ENCODE measurements at places on chromosomes 2 and 18.

- DNase-seq, result no peak
These were observed 83.9 kb downstream of the AAK1 start for GRCh38 chr2:69559442-69560146.

GRCh38 chr2:181656450-181657291, at the start of gene CERKL:
TSS of gene CERKL (minus strand) at chr2:181657105. CDS start at chr2:181657006, 99 bp downstream.
- peak; percentile 50 for DNase-seq

DNA sequence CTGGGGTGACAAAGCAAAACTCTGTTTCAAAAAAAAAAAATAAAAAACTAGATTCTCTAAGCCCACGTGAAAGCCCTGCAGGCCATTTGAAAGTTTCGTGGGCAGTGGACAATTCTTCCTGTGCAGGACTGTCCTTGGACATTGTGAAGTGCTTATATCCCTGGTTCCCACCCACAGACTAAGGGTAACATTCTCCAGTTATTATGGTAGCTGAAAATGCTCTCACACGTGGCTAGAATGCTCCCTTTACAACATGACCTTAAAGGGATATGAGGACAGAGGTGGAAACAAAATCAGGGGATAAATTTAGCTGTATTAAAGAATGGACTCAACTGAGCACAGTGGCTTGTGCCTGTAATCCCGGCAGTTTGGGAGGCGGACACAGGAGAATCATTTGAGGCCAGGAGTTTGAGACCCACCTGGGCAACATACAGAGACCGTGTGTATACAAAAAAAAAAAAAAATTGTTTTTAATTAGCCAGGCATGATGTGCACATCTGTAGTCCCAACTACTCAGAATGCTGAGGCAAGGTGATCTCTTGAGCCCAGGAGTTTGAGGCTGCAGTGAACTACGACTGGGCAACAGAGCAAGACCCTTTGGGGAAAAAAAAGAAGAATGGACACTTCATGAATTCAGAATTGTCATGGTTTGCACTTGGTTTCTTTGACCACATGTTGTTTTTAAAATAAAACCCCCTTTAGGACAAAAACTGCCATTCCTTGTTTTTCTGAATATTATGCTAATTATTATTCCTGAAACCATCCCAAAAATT, 167.9 kb downstream of the MGAT5 start:
- DNase-seq, result no peak

GRCh38 chr2:111689941-111690340, 194.1 kb downstream of the ANAPC1 start:
- no peak for DNase-seq

- DNase-seq, result no peak
These were observed 450.1 kb downstream of the SLC4A3 start for GRCh38 chr2:220077488-220077887.

DNA sequence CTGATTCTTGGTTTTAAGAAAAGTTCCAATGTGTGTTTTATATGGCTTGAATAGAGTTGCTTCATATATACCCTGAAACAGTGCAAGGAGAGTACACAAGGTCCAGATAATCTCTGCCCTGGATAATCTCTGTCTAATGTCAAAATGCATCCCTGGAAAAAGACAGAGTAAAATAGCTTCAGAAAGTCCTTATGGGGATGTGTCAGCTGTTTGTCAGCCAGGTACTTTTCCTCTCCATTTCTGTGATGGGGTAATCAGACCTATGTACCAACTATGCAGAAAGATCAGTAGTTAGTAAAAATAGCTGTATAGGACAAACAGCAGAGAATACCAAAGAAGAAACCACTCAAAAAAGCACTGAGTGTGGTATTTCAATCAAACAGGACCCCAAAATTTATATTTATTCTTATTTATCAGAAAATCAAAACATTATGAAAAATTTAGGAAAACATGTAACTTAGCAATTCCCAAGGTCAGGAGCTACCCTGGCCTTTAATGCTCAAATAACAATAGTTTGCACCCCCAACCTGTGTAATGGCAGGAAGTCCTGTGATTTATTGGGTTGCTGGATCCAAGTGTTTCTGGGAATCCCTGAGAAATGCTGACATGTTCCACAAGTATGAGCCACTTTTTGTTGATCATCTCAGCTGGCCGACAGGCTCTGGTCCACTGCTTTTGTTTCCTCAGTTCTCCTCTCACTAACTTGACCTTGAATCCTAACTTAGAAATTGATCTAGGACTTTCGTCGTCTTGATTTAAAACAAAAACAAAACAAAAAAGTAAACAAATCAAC, 69.6 kb downstream of the MDH1 start:
- DNase-seq, result no peak

DNA sequence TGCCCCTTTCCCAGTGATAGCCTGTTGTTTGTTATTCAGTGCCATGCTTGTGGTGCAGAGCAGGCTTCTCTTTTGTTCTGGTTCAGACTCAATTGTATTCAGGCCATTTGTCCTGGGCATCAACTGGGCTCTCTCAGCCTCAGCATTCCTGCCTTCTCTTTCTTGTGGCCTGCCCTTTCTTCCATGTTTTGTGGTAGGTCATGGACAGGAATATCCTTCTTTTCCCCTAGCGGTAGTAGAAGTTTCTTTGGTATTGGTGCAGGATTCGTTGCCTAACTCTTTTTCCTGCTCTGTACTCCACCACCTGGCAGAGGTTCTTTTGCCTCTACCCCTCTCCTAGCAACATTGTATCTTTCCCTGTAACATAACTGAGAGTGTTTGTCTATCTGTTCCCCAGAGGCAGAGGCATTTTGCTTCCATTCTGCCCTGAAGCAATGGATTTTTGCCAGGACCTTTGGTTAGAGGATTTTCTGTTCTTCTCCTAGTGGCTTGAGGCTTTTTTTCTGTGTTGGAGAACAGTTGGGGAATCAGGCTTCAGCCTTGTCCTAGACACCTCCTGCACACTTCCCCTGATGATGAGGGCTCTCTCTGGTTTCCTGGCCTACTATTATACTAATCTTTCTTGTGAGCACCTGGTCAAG, 68.5 kb downstream of the NCOA1 start:
- DNase-seq, result no peak

GRCh38 chr2:236711440-236711839, 141.8 kb downstream of the ACKR3 start:
- no peak for DNase-seq

DNA sequence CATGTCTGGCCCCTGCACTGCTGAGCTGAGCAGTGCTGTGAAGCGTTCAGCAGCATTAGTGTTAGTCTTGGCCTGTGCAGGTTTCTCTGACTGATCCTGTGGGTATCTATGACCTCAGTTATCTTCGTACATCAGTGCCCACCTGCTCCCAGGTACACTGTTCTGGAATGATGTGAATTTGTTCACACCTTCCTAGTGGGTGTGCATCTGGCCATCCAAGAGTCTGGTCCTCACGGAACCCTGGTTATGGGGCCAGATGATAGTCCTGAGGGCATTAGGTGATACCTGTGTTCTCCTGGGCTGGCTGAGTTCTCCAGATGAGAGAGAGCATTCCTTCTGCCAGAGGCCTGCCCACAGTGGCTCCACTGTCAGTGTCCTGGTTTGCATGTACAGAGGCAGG, 57.2 kb downstream of the INPP4A start:
- no peak for DNase-seq

DNA sequence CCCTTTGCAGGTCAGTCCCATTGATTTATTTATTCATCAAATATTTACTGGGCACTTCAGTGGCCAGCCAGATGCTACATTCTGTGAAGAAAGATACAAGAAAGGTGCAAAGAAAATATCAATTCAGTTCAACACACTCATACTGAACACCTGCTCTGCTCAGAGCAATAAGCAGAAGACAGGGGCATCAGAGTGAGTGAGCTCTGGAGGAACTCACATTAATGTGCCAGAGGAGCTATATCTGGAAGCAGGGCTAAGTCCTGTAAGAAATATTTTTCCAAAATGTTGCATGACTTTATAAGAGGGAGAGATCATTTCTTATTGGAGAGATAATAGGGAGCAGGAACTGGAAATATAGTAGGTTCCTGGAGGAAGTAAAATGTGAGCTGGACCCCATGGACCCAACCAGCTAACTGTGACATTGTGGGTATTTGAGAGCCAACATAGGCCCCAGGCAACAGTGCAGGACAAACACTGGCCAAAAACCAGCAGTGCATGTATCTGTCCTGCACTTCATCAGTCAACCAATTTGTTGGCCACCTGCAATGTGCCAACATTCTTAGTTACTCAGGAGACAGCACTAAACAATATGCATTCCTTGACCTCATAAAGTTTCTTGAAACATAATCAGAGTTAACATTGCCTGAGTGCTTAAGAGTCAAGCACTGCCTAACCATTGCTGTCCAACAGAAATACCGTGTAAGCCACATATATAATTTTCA, 102.7 kb upstream of the PTPRM start:
- no peak for DNase-seq

- no peak for DNase-seq
These were observed 27.0 kb downstream of the GCA start for GRCh38 chr2:162370931-162371330.

GRCh38 chr2:67532387-67532786, 135.3 kb downstream of the ETAA1 start:
- no peak for DNase-seq

DNA sequence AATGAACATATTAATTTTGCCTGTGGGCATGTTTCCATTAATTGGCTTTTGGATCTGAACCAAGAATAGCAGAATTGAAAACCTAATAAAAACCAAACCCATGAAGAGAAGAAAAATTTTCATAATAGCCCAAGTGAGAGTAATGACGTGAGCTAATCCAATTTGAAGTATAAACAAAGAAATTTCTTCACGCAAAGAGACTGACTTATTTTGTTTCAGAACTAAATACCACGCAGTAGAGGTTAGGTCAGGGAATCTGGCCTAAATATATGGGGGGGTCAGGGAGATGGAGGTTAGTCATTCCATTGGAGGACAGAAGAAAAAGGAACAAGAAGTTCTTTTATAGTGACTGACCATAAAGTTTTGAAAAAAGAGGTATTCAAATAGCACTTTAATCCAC, 94.1 kb upstream of the CYP1B1 start:
- no peak for DNase-seq

DNA sequence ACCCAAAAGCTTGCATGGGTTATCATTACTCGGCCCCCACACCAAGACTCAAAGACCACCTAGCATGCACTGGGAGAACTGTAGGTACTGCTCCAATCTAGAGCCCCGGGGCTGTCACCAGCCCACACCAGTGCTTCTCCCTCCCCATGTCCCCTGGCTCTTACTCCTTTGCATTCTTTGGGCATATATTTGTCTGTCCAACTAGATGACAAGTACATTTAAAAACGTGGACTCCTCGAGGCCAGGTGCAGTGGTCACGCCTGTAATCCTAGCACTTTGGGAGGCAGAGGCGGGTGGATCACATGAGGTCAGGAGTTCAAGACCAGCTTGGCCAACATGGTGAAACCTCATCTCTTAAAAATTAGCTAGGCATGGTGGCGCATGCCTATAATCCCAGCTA, 7.8 kb downstream of the AFG3L2 start:
- DNase-seq, result no peak

- DNase-seq, result no peak
These were observed 29.9 kb upstream of the ZNG1B start for GRCh38 chr2:113407446-113408099.

DNA sequence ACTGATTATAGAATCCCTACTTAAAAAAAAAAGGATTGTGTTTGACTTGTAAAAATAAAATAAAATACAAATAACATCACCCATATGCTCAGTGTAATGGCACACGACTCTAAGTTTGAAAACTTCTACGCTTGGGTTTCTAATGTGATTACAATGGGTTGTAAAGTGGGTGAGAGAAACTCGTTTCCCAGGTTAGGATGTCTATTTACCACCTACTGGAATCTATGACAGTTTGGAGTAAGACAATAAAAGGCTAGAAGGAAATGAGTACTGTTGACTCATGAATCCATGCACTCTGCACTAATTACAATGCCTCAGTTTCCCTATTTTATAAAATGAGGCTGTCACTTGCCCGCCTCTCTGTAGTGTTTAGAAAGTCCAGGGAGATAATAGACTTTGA, 204.2 kb upstream of the FBXO11 start:
- no peak for DNase-seq

GRCh38 chr2:10216677-10217488, 85.8 kb upstream of the HPCAL1 start:
- no peak for DNase-seq

DNA sequence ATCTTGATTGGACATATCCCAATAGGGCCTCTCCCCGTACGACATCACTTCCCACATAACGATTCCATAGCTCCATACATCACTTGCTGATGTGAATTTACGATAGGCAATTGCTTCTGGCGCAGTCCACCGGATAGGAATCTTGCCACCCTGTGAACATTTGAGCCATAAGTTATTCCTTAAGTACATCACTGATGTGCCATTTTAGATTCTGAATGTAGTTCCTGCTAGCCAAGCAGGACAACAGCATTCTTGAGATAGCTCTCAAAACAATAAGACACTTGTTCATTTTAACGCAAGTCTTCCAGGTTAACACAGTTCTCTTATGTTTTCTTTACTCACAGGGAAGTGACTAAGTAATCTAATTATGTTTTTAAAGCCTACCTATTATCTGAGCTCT, 138.0 kb downstream of the EPHA4 start:
- no peak for DNase-seq

GRCh38 chr18:69401226-69401971, 711 bp downstream of the DOK6 start:
- DNase-seq, result peak; percentile 9

DNA sequence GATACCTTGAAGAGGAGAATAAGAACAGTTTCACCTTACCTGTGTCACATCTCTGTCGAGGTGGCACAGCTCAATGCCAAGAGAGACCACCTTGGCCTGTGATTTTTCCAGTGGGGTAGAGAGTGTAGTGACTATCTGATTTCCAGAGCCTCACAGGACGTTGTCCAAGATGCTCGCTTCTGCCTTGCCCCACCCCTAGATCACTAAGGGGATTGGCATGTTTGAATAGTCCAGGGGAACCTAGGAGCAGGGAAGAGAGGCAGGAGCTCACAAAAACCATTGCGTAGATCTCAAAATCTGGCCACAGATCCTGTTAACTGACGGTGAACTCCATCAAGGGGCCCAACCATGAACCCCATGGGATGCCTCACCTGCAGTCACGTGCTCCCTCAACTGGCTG, 24.2 kb downstream of the TMEM178A start:
- no peak for DNase-seq

GRCh38 chr2:203061346-203061745, 46.7 kb downstream of the NBEAL1 start:
- no peak for DNase-seq

- no peak for DNase-seq
These were observed 23.8 kb downstream of the ABCB11 start for GRCh38 chr2:169007356-169007755.

GRCh38 chr2:130152816-130153595, 8.1 kb upstream of the CCDC74B start:
- DNase-seq, result no peak

- no peak for DNase-seq
These were observed 5.1 kb upstream of the PAX8 start for GRCh38 chr2:113283704-113284284.

DNA sequence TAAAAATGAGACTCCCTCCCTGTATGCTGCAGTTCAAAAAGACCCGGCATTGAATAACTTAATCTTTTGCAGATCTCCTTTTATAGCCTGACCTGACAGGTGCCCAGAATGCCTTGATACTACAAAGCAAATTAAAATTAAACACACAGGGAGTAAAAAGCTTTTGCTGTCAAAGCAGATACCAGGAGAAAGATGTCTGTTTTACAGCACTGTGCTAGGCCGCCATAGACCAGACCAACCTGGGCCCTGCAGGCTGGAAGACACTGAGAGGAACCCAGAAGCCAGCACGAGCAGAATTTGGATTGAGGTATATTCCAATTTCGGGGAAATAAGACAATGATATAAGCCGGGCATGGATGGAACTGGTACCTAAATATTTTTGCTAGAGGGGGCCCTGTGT, 602.8 kb upstream of the SOX11 start:
- DNase-seq, result no peak

Measured in GM12892 (cell line).